ENCODE measurements at places on chromosomes 11 and 22.

GRCh38 chr11:111920908-111921307 lies 2.2 kb downstream of the C11orf52 start:
- DNase-seq: no peak

- DNase-seq: no peak
These were observed 181.7 kb upstream of the CCDC90B start for GRCh38 chr11:83467837-83468236.

DNA sequence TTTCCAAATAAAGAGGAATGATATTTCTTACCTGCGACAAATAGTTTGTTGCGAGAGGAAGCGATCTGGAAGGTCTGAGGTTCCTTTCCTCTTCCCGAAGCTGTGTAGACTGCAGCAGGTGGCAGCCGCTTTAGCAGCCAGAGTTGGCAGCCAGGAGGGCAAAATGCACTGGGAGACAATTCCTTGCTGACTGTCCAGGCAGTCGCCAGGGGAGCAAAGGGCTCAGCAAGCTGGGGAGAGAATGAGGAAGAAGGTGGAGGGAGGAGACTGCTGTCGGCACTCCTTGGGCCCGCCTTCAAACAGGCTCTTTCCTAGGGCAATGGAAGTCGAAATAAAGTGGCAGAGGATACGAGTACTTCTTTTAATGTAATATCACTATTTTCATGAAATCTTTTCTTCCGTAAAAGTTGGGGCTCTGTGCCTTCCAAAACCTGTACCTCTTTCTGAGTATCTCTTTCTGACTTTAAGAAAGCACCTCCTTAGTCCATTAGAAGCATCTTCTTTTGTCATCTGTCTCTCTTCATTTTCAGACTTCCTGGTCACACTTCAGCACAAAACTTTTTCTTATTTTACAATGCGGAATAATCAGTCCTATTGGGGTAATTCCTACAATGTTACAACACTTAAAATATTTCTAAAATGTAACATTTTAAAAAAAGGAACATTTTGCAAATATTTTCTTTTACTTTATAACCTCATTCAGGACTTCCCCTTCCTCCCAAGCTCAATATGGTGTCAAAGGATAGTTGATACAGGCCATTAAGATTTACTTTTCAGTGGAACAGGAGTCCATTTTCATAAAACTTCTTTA lies at the start of gene IL18:
Gene IL18, minus strand, starts transcription at position 220 of the 811 bp plus-strand sequence. CDS start 9,041 bp downstream, outside the sequence.
- no peak for DNase-seq

- DNase-seq: no peak
These were observed 631 bp upstream of the SNX19 start for GRCh38 chr11:130916910-130917309.

DNA sequence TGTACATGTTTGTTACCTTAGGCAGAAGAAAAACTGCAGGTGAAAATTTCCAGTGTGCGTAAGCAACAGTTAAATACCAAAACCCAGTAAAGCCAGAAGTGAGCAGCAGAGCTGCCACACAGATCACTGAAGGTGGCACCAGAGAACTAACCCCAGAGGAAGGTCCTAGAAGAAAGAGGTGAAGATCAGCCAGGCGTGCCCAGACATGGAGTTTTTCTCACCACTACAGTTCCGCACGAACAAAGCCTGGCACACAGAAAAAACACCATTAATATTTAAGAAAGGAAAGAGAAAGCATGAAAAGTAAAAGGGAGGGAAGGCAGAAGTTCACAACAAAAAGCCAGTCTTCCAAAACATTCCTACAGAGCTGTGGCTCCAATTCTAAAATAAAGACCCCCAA lies 60.7 kb downstream of the STK33 start:
- no peak for DNase-seq

DNA sequence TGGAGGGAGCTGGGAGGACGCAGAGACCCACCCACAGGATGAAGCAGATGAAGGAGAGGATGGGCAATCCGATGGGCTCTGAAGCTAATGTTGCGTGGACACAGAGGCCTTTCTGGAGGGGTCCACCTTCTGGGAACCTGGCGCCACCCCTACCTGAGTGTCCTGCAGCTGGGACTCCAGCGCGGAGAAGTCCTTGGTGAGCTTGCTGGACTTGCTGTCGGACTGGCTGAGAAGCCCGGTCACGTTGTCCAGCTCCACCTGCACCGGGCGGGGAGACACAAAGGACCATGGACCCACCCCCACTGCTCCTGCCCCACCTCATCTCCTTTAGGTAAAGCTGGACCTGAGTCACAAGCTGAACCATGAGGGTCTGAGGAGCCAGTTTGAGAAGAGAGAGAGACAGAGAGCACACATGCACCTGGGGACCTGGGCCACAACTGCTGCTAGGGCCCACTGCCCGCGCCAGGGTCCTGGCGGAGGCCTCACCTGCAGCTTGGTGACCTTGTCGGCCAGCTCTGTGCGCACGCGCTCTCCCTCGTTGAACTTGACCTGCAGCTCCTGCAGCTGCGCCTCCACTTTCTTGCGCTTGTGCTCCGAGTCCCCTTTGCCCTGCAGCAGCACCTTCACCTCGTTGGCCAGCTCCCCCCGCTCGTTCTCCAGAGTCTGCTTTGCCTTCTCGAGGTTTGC lies 40.8 kb downstream of the APOL1 start:
- no peak for DNase-seq

DNA sequence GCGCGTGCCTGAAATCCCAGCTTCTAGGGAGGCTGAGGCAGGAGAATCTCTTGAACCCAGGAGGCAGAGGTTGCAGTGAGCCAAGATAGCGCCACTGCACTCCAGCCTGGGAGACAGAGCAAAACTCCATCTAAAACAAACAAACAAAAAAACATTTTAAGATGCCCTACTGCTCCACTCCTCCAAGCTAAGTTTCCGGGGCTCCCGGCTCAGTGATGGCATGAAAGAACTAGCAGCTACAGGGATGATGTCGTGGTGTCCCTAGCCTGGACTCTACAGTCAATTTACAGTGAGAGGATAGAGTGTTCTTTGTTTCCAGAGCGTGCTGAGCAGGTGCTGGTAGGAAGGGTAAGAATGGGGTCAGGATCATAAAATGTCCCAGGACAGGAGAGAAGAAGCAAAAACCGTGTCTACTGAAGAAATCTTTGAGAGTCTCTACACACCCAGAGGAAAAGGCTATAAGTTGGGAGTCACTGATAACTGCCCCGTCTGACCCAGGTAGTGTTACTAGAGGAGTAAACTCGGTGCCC lies 1.2 kb upstream of the ZBTB3 start:
- no peak for DNase-seq

- no peak for DNase-seq
These were observed 39.1 kb downstream of the MACROD1 start for GRCh38 chr11:64126796-64127195.

DNA sequence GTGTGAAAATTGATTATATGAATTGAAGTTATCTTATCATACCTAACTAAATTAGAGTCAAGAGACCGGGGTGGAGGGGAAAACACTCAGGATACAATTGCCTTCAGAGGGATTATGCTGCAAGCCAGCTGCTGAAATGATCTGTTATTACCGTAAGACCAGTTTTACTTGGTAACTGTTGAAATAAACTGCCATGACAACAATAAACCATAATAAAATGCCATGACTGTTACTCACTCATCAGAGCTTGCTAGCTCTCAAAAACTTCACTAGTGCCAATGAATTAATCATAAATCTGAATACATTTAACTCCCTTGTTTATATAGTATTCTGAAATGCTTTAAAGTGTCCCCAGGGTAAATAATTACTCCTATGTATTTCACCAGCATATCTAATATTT lies 68.2 kb downstream of the CASP12 start:
- no peak for DNase-seq

- no peak for DNase-seq
These were observed 12.9 kb downstream of the TMEM132A start for GRCh38 chr11:60937144-60937527.

DNA sequence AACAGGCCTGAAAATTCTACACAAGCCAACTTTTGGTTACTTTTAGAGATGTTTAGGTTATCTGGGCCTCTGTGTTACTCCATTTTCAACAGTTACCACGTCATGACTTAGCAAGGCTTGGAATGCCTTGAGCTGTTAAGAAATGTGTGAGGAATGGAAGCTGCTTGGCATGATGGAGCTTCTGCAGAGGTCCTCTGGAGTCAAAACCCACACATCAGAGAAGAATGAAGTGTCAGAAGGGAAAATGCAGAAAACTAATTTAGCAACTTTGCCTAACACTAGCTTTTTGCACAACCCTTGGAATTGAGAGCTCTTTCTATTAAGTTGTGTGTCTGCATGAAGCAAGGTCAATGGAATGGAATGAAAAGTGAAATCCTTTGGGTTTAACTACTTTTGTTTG lies 27.4 kb downstream of the FAT3 start:
- DNase-seq: no peak

GRCh38 chr11:5363679-5364078 lies 12.4 kb downstream of the OR51B6 start:
- no peak for DNase-seq

- DNase-seq: no peak
These were observed 87.9 kb upstream of the SORL1-AS1 start for GRCh38 chr11:121540627-121541026.

GRCh38 chr11:73213196-73214143 lies 4.6 kb upstream of the P2RY2 start:
- DNase-seq: no peak

DNA sequence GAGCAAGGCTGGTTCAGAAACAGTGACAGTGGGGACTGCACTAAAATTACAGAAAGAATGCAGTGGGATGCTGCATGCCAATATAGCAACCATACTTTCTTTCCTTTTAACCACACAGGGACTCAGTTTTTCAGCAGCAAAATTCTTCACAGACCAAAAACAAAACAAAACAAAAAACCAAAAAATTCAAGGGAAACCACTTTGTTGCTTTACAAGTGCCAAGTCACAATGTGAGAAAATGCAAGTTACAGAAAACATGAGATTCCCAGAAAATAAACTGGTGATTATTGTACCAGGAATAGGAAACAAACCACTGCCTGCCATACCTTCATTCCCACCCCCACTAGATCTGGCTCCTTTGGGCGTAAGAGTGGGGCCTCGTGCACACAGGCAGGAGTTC lies 52.6 kb downstream of the TENM4 start:
- no peak for DNase-seq

DNA sequence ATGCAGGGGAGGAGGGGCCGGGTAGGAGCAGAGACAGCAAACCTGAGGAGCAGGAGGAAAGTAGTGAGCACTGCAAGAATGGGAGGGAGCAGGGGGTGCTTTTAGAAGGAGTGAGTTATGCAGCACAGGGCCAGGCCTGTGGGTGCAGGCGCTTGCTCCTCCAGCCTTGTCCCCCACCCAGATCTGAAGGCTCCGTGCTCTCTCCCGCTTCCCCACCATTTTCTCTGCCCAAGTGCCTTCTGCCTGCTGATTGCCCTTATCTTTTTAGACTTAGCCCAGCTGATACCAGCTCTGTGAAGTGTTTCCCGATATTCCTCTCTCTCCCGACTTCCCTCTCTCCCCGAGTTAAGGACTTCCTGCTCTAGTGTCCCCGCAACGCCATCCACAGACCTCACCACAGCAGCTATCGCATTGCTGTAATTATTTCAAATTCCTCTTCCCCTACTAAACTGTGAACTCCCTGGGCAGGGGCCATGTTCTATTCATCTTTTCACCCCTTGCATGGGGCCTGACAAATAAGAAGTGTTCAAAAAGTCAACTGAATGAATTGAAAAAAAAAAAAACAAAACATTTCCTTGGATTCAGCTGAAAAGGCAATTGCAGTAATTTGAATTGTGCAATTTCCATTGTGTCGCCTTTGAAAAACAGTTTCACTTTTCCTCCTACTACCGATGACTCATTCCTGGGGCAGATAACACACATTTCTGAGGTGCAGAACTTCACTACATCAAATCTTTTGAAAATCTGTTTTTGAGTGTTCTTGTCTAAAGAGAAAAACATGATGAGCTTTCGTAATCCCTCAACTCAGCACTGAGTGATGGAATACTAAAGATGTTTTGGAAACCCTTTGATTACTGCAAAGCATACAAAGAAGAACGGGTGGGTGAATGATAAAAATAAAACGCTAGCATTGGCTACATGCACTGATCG lies 69.7 kb upstream of the BMAL1 start:
- DNase-seq: no peak

DNA sequence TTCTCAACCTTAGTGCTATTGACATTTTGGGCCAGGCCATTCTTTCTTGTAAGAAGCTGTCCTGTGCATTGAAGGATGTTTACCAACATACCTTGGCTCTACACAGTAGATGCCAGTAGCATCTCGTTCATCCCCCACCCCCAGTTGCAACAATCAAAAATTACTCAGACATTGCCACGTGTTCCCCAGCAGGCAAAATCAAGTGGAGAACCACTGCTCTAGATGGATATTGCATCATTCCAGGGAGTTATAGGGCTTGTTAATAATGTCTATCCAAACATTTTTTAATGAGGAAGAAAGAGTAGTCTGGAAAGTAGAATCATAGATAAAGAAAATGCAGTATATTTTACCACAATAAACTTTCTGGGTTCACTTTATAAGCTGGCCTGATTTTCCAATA lies 64.1 kb downstream of the PRMT3 start:
- no peak for DNase-seq

- DNase-seq: no peak
These were observed 1.9 kb upstream of the NDUFV1 start for GRCh38 chr11:67604815-67605214.

GRCh38 chr11:14111496-14111895 lies 149.0 kb downstream of the SPON1 start:
- DNase-seq: no peak

- no peak for DNase-seq
These were observed 125.5 kb upstream of the PARVA start for GRCh38 chr11:12251666-12252560.

DNA sequence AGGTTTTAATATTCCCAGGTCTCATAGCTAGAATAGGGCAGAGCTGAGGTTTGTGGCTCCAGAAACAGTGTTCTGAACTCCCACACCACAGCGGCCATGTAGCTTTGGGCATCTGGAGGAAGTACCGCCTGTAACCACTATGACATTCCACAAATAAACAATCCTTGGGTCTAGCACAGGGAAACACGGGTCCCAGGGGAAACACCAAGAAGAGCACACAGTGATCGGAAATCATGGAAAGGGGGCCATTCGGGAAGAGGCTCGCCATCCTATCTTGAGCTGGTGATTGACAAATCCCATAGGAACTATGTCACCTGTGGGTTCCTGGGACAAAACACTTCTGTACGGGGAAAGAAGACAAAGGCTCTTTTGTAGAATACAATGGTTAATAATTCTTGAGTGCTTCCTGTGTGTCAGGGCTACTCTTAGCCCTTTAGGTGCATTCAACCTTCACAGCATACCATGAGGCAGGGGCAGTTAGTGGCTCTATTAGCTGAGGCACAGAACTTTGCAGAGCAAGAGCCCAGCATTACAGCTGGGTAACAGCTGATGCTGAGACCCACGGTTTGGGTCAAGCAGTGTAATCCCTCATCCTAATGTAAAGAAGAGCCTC lies 514.2 kb downstream of the NTM start:
- no peak for DNase-seq

GRCh38 chr11:134975866-134976376 lies 563.9 kb upstream of the B3GAT1 start:
- DNase-seq: no peak

DNA sequence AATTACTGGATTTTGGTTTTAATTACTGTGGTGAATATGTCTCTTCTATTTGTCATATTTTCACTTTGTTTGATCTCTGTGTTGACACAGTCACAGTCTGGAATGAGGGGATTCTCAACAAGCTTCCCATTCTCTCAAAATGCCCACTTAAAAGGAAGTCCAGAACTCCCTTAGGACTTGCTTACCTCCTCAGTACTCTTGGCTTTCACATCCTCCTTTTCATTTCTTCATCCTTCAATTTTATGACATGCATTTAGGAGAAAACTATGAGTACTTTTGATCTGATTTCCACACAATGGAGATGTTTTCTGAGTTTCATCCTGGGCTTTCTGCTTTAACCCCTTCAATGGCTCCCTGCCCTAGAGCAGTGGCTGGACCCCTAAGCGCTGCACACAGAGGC lies 49.3 kb upstream of the FLI1 start:
- no peak for DNase-seq

GRCh38 chr11:116301141-116301540 lies 471.6 kb downstream of the BUD13 start:
- DNase-seq: no peak
